NCI-H526 (cell line): ENCODE measurements at places on chromosomes 1 and 21.
A peak's percentile ranks its signal among the peaks of the same experiment; 100 is the strongest.

GRCh38 chr21:34531399-34531798, 19.4 kb upstream of the KCNE1 start:
- no peak for DNase-seq

DNA sequence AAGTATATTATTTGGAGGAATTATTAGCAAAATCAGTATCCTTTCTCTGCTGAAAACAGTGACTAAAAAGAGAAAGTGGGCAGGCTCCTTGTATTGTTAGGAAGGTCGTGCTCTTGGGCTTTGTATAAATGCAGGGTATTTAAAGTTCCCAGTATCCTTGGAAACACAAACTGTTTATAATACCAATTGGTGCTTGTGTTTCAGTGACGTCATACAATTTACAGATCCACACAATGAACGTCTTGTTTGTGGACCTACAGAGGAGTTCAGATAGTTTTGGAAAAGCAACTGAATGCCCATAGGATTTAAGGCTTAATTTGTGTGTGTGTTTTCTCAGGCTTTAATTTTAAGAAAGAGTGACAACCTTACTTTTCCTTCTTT, 168.2 kb downstream of the RASAL2 start:
- DNase-seq, result no peak

DNA sequence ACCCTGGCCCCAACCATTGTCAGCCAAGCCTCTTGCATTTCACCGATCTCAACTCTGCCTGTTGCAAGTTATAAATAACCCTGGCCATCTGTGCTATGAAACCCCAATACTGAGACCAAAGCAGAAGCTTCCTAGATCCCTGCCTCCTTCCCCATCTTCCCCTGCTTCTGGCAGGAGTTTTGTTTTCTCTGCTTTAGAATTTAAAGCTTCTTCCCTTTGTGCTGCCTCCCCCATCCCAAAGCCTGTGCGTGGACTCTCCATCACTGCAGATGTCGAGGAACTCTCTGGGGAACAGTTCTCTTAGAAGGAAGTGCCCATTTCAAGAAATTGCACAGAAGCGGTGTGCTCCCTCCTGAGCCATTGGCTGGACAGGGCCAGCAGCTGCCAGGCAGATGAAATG, 17.4 kb upstream of the MYOG start:
- DNase-seq, result no peak

DNA sequence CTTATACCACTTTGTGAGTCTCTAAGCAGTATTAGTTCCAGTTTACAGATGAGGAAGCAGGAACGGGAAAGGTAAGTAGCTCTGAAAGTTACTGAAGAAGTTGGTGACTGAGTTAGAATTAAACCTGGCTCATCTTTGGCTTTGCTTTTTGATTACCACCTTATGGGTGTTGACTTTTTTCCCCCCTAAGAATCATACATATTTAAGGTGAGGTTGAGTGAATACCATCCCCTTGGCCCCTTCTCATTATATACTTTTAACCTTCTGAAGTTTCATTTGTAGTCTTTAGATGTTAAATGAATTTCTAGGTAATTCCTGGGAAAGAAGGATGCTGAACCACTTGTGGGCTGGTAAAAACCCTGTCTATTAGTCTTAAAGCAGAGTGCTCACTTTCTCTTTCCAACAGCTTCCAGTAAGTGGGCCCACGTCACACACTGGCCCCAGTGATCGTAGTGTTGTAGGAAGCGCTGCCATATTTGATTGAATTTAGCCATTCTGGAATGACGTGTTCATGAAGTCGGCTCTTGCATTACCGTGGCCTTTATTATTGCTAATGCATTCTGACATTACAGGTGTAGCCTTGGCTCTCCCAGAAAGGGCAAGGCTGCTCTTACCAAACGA, 46.9 kb downstream of the PEX14 start:
- no peak for DNase-seq

DNA sequence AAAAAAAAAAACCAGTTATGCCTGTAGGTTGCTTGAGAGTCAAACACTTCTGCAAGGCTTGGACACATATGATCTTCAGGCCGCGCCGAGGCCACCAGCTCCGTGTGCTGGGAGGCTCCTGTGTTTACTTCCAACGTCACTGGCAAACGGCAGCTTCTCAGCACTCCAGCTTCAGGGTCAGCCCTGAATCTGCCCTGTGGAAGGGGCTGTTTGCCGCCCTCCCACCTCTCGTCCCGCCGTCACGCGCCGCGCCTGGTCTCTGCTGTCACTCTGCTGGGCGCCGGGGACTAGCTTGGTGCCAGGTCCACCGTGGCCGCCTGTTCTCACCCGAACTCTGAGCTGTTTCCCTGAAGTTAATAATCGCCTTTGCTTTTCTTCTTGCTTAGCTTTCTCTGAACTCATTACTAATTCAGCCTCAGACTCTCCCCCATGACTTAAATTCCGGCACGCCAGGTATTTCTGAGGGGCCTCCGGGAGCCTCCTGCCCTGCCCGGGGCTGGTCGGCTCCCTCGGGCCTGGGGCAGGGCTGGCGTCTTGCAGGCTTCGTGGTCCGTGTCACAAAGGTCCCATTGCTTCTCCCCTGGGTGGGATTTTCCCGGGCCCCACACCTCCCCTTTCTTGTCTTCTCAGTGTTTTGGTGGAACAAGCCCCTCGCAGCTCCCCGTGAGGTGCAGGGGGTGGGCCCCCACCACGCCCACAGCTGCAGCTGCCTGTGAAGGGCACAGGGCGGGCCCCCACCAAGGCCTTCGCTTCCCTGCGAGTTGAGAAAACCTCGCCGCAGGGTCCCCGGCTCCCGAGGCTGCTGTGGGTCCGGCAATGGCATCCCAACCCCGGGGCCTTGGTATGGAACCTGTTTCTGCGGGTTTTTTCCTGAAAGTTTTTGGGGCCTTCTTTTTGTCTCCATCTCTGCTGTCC, 14.6 kb upstream of the C1orf159 start:
- DNase-seq, result no peak

- no peak for DNase-seq
Observed at GRCh38 chr1:1441002-1441888, 5.8 kb downstream of the VWA1 start.

- DNase-seq, result no peak
Observed at GRCh38 chr1:5150191-5150590, 495.8 kb downstream of the AJAP1 start.

DNA sequence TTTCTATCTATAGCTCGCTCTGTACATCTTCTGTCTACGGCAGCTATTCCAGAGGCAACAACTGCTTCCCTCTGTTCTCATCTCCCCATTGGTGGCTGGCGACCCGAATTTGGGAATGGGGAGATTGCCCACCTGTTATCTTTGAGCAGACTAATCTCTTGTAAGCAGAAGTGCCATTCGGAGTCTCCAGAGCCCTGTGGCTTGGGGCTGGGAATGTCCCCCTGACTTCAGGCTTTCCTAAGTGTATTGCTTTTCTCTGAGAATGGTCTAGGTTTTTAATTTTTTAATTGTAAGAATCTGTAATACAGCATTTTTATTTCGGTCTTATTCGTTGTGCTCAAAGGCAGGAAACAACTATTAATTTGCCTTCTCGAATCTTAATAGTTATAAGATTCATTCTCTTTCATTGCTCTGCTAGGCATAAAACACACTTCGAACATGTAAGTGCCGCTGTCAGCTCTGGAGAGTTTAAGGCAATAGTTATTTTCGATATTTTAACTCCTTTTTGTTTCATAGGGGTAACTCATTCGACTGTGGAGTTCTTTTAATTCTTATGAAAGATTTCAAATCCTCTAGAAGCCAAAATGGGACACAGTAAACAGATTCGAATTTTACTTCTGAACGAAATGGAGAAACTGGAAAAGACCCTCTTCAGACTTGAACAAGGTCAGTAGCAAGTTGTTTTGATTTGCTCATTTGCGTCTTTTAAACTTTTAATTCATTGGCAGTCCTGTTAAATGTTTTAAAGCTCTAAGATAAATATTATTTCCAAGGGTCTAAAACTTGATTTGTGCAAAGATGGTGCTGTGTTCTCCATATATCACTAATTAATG, 514 bp downstream of the AGL start:
- peak; percentile 43 for DNase-seq
